Putamen (tissue), 1 donor: ENCODE measurements at places on chromosomes 1 and 21.

DNA sequence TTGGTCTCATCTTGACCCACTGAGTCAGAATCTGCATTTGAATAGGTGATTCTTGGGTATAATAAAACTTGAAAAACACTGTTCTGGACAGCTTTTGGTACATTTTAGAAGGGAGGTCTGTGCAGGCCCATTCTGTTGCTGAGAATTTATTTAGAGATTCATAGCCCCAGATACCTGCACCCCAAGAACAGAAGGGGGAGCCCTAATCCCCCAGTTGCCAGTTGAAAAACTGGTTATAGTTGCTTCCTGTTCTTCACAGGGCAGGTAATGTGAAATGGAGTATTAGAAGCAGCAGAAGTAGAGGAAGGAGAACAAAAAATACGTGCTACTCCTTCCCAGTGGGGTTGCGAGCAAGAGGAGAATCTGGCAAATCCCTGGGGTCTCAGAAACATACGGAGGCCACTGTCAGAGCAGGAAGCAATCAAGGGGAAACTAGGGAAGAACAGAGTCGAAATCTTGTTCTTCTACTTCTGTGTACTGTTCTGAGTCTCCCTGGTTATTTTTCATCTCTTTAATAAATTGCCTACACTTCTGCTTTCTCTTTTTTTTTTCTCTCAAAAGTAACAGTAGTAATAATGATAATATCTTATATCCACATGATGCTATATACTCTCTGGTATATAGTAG is 4.6 kb upstream of the CLCA2 start:
- DNase-seq, result no peak

DNA sequence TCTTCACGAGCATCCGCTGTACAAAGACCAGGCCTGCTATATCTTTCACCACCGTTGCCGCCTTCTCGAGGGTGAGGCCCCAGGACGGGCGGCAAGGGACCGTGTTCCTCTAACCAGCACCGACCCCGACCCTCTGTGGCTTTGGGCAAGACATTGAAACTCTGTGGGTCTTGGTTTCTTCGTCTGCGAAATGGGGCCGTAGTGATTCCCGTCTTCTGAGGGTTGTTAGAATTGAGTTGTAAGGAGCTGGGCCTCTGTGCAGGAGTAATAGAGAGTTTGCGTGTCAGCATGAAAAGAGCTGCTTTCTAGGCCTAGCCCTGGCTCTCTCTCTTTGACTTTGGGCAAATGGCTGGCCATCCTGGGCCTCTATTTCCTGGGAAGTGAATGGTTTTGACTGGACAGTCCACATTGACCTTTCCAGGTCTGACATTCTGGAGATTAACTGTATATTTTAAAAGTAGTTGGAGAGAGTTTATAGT is 591 bp downstream of the MRPL37 start:
- DNase-seq, result no peak

DNA sequence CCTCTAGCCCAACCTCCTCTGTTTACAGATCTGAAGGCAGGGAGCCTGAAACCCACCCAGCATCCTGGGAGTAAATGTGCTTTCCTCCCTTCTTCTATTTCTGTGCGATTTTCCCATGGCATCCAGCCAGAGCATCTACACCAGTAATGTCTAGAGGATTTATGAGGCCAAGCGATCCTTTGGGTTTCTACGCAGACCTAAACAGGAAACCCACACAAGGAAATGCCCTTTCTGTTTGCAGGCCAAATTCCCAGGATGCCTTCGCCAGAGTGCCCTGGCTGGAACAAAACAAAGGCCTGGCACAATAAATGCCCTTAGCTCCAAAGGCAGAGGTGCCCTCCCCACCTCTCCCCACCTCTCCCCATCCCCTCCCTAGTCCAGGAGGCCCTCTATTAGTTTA is 110.5 kb upstream of the CDC42BPA start:
- DNase-seq, result no peak

GRCh38 chr1:210531475-210532222 is 202.9 kb downstream of the HHAT start:
- no peak for DNase-seq
